ENCODE measurements at places on chromosomes 13 and 19.

DNA sequence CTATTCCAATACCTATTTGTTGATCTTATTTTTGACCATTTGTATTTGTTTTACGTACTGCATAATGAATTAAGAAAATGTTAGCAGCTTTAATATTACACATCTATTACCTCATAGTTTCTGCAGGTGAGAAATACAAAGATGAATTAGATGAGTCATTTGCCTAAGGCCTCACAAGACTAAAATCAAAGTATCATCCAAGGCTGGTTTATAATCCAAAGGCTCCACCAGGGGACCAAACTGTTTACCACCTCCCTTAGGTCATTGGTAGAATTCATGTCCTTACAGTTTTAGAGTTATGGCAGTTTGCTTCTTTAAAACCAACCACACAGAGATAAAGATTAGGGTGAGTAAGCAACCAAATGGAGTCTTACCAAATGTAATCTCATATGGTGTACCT is 848.1 kb downstream of the SLITRK6 start:
- H3K27me3 ChIP-seq = no peaks in the 10 kb centered on the region
- H3K36me3 ChIP-seq = no peaks in the 10 kb centered on the region
- H3K4me1 ChIP-seq = no peaks in the 10 kb centered on the region
- H3K4me3 ChIP-seq = no peak overlapping the region
- H3K27ac ChIP-seq = no peak overlapping the region

- H3K36me3 ChIP-seq = no peaks in the 10 kb centered on the region
- H3K27ac ChIP-seq = no peak overlapping the region
- no peaks in the 10 kb centered on the region for H3K4me1 ChIP-seq
- DNase-seq = no peak
Observed at GRCh38 chr13:113077566-113077952, 28.0 kb upstream of the F7 start.

GRCh38 chr19:1675633-1676350 is 23.4 kb upstream of the TCF3 start:
- H3K36me3 ChIP-seq = no peaks in the 10 kb centered on the region
- peaks cover 11% of the 10 kb centered on the region for H3K4me1 ChIP-seq
- no peak overlapping the region for H3K27ac ChIP-seq
- peaks cover 40% of the 10 kb centered on the region for H3K27me3 ChIP-seq
- DNase-seq = no peak
- no peak overlapping the region for H3K4me3 ChIP-seq

GRCh38 chr13:75102001-75102716 is 379.8 kb downstream of the TBC1D4 start:
- no peaks in the 10 kb centered on the region for H3K27me3 ChIP-seq
- H3K27ac ChIP-seq = no peak overlapping the region
- DNase-seq = no peak
- H3K4me1 ChIP-seq = no peaks in the 10 kb centered on the region

DNA sequence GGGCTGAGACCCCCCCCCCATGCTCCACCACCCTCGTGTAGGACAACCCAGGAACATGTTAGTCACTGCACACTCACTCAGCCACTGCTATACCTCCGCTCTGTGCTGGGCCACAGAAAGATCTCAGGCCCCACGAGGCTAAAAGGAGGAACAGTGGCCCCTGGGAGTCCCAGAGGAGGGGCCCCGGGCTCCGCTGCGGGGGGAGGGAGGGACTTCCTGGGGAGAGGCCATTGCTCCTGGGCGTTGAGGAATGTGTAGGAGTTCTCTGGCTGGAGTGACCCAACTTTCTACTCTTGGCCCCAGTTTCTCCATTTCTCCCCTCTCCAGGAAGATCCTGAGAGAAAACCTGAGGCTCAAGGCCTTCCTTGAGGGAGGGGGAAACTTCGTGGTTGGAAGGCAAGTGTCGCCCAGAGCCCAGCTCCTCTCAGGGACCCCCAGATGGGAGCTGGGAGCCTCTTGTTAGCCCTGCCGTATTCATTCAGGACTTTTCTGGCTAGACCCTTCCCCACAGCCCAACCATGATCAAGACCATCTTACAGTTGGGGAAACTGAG is 13.6 kb downstream of the ONECUT3 start:
- no peak overlapping the region for H3K4me3 ChIP-seq
- peaks cover 53% of the 10 kb centered on the region for H3K27me3 ChIP-seq
- H3K27ac ChIP-seq = no peak overlapping the region
- H3K4me1 ChIP-seq = peaks cover 9% of the 10 kb centered on the region
- DNase-seq = no peak

GRCh38 chr13:45873491-45874325 is 22.2 kb upstream of the SIAH3 start:
- no peak overlapping the region for H3K27ac ChIP-seq
- H3K27me3 ChIP-seq = no peaks in the 10 kb centered on the region
- no peak for DNase-seq
- H3K4me1 ChIP-seq = no peaks in the 10 kb centered on the region

DNA sequence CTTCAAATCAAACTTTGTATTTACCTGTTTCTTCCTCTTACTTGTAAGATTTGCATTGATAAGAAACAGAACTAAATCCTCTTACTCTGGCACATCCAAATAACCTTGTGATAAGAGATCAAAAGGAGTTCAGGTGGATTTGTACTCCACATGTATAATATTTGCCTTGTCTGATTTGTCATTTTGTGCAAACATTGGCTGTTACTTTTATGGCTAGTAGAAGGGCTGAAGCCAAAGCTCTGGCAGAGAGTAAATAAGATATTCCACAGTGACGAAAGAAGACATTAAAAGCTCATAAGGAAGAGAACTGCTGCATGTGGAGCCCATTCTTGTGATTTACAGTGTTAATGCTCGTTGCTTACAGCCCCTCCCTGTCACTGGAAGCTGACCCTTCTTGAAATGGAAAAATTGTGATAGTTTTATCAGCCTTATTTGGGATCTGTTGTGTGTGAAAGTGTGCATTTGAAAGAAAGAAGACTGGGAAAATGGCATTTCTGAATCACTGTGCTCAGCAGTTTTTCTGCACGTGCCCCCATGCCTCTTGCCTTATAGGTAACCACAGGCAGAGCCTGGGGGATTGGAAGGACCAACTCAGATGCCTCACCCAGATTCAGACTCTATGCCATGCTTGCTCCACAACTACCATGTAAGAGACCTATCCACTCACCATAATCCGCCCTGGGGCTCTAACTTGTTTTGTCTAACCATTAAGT is 68.2 kb downstream of the OXGR1 start:
- no peaks in the 10 kb centered on the region for H3K27me3 ChIP-seq
- no peak overlapping the region for H3K27ac ChIP-seq
- H3K4me1 ChIP-seq = no peaks in the 10 kb centered on the region
- H3K4me3 ChIP-seq = no peak overlapping the region

GRCh38 chr19:56071151-56071550 is 49.9 kb downstream of the ZNF787 start:
- no peak overlapping the region for H3K4me3 ChIP-seq
- peaks cover 9% of the 10 kb centered on the region for H3K4me1 ChIP-seq
- no peak for DNase-seq

GRCh38 chr13:60431108-60431700 is 34.2 kb downstream of the TDRD3 start:
- H3K27me3 ChIP-seq = no peaks in the 10 kb centered on the region
- H3K27ac ChIP-seq = no peak overlapping the region

- peak overlapping the region; percentile 95 for H3K27ac ChIP-seq
- H3K27me3 ChIP-seq = no peaks in the 10 kb centered on the region
- peaks cover 26% of the 10 kb centered on the region for H3K4me1 ChIP-seq
- DNase-seq = no peak
- no peaks in the 10 kb centered on the region for H3K36me3 ChIP-seq
- no peak overlapping the region for H3K4me3 ChIP-seq
Observed at GRCh38 chr13:50122455-50122854, 107.2 kb downstream of the KCNRG start.

- H3K27me3 ChIP-seq = no peaks in the 10 kb centered on the region
- H3K4me1 ChIP-seq = peaks cover 29% of the 10 kb centered on the region
- peaks cover 22% of the 10 kb centered on the region for H3K36me3 ChIP-seq
- DNase-seq = peak; percentile 89
- peak within 1 kb of the TSS; percentile 88 for H3K4me3 ChIP-seq
Observed at GRCh38 chr19:49590971-49591730, at the start of gene PRR12. Gene PRR12, plus strand, starts transcription at chr19:49591182. Its CDS starts 473 bp downstream, at chr19:49591655.

DNA sequence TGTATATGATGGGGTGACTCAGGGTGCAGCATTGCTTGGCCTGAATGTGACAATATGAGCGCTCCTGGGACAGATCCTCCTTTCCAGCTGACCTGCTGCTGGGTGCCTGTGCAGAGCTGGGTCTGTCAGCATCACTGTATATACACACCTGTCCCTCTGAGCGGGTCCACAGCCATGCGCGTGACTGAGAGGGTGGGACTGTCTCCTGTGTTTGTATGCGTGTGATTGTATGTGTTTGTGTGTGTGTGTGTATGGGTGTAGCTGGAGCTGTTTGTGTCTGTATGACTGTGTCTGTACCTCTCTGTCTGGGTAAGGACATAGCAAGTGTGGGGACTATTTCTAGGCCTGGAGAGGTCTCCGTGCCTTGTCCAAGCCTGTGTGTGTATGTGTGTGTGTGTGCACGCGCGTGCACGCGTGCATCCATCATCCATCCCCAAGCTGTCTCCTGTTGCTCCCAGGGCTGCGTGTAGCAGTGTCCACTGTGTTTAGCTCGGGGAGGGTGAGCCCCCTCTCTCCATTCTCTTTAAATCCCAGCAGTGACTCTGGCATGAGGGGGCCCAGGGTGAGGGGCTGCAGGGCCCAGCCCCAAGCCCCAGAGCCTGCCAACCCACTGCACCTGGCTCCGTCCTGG is 8.3 kb downstream of the IGLON5 start:
- H3K27ac ChIP-seq = no peak overlapping the region
- DNase-seq = no peak
- H3K4me3 ChIP-seq = no peak overlapping the region
- H3K36me3 ChIP-seq = no peaks in the 10 kb centered on the region
- no peaks in the 10 kb centered on the region for H3K4me1 ChIP-seq

DNA sequence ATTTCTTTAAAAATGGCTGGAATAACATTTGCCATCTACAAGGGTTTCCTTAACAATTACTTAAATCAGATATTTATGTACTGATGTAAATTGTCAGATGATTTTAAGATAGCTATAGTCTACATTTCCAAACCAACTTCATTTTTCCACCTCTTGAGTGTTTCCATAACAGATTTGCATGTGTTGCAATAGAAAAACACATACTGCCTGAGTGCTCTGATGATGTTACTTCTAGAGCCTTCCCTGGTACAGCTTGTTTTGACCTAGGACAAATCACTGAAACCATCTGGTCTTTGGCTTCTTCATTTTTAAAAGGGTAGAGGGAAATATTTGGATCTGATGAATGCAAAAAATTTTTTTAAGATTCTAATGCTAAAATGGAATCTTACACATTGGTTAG is 245.9 kb downstream of the PCDH9 start:
- H3K27me3 ChIP-seq = no peaks in the 10 kb centered on the region
- H3K27ac ChIP-seq = no peak overlapping the region
- no peak overlapping the region for H3K4me3 ChIP-seq
- no peaks in the 10 kb centered on the region for H3K36me3 ChIP-seq

GRCh38 chr13:67806796-67807195 is 576.7 kb upstream of the PCDH9 start:
- H3K27ac ChIP-seq = no peak overlapping the region
- no peaks in the 10 kb centered on the region for H3K27me3 ChIP-seq
- no peak for DNase-seq
- H3K4me1 ChIP-seq = no peaks in the 10 kb centered on the region

GRCh38 chr13:66972659-66973058 is 257.5 kb downstream of the PCDH9 start:
- no peak for DNase-seq
- H3K36me3 ChIP-seq = no peaks in the 10 kb centered on the region
- H3K27ac ChIP-seq = no peak overlapping the region

DNA sequence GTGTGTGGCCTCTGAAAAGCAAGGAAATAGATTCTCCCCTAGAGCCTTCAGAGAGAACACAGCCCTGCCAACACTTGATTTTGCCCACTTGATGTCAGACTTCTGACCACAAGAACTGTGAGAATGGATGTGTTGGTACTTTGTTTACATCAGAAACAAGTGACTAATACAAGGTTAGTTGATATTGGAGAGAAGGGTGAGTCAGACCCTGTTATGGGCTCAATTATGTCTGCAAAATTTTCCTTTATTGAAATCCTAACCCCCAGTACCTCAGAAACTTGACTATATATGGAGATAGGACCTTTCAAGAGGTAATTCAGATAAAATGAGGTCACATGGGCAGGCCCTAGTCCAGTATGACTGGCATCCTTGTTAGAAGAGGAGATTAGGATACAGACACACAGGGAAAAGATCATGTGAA is 226.7 kb downstream of the RFC3 start:
- H3K27ac ChIP-seq = no peak overlapping the region
- no peak overlapping the region for H3K4me3 ChIP-seq
- H3K27me3 ChIP-seq = no peaks in the 10 kb centered on the region
- no peaks in the 10 kb centered on the region for H3K4me1 ChIP-seq

- no peak overlapping the region for H3K27ac ChIP-seq
- H3K4me3 ChIP-seq = no peak overlapping the region
- H3K4me1 ChIP-seq = no peaks in the 10 kb centered on the region
- no peaks in the 10 kb centered on the region for H3K27me3 ChIP-seq
Observed at GRCh38 chr13:88764103-88764502, 1092.9 kb downstream of the SLITRK5 start.

- DNase-seq = no peak
- H3K4me1 ChIP-seq = peaks cover 28% of the 10 kb centered on the region
- H3K36me3 ChIP-seq = peaks cover 65% of the 10 kb centered on the region
- H3K27me3 ChIP-seq = no peaks in the 10 kb centered on the region
- H3K4me3 ChIP-seq = no peak overlapping the region
Observed at GRCh38 chr19:49652551-49653465, 10.8 kb downstream of the SCAF1 start.

DNA sequence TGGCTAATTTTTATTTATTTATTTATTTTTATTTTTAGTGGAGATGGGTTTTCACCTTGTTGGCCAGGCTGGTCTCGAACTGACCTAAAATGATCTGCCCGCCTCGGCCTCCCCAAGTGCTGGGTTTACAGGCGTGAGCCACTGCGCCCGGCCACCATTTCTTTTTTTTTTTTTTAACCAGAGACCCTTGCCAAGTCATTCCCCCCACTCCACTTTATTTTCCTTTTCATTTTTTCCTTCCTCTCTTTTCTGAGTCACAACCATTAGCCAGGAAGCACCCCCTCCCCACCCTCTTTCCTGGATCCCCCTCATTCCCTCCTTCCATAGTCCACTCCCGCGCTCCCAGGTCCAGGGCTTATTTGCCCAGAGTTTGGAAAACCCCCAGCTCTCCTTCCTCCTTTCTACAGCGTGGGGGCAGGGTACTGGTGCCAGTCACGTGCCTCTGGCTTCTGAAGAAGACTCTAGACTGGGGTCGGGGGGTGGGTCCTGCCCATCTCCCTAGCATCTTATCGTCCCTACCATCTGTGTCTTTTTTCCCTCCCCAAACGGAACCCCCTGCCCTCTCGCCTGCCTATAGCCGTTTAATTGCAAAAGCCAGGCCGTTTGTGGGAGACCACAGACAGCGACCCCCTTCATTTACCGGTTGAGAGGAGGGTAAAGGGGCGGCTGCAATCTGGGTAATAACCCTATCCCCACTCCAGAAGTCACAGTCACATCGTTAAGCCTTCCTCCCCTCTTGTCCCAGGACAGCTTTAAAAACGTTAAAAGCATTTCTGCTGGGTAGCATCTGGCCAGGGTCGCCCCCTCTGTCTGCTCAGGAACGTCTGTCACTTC is 1.1 kb upstream of the CALR start:
- peaks cover 29% of the 10 kb centered on the region for H3K36me3 ChIP-seq
- no peaks in the 10 kb centered on the region for H3K27me3 ChIP-seq
- peaks cover 66% of the 10 kb centered on the region for H3K4me1 ChIP-seq
- H3K4me3 ChIP-seq = peak overlapping the region; percentile 50
- H3K27ac ChIP-seq = peak overlapping the region; percentile 66

GRCh38 chr13:61276401-61276800 is 139.2 kb downstream of the PCDH20 start:
- H3K36me3 ChIP-seq = no peaks in the 10 kb centered on the region
- no peaks in the 10 kb centered on the region for H3K4me1 ChIP-seq
- no peak overlapping the region for H3K4me3 ChIP-seq
- H3K27ac ChIP-seq = no peak overlapping the region

Measured in natural killer cell (primary cell).